ENCODE measurements at places on chromosomes 3 and 15.

DNA sequence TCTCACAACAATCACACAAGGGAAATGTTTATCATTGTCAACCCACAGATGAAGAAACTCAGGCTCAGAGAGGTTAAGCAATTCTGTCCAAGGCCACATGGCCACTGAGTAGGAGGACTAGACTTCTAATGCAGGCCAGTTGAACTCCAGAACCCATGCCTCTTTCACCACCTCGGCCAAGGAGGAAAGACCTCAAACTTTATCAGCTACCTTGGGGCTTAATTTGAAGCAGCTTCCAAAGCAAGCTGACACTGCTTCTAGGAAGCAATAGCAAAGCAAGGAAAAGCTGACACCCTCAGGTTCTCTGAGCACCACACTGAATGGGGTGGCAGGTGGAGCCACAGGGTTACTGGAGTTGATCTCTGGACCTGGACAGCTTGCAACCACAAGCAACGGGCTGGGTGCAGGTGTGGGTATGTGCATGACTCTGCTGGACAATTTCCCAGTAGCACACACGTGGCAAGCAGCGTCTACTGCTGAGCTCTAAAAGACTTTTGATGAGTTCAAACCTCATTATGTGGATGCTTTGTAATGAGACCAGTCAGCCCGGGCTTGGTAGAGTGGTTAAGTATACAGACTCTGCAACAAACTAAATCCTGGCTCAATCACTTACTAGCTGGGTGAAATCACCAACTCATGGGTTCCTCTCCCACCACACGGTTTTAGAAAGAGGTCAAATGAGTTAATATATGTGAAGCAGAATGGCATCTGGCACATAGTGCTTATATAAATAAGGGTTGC is 23.1 kb downstream of the CCNL1 start:
- DNase-seq: peak; percentile 39

- no peak for DNase-seq
Observed at GRCh38 chr3:134795746-134796280, 753 bp downstream of the EPHB1 start.

GRCh38 chr3:183359036-183359435 is 69.4 kb downstream of the MCF2L2 start:
- no peak for DNase-seq

DNA sequence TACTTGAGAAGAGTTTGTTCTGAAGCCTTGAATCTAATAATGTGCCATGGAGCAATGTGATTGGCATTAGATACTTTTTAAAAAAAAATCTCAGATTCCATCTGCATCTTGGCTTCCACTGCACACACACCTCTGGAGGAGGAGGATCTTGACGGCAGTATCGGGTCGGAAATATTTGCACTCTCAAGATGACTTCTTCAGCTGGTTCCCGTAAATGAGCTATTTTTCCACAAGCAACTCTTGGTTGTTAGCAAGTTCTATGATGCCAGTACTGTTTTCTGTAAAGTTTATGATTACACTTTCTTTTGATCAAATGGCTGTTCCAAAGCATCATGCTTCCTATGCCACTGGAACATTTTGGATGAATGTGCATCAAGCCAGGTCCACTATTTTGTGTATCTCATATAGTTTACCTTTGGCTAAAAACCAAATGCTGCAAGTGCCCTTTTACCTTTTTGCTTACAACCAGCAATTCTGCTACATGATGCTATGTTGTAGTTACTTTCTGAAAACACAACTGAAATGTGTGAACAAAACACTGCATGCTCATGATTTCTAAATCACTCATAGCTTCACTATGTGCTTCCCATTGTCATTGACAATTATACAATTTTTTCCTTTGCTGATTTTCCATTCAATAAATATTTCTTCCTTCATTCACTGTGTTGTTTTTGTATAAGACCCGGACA is 43.8 kb downstream of the CCR3 start:
- no peak for DNase-seq

GRCh38 chr15:65583701-65584100 is 27.2 kb downstream of the INTS14 start:
- DNase-seq: peak; percentile 84

- no peak for DNase-seq
Observed at GRCh38 chr15:52682781-52683180, 3.6 kb upstream of the ATOSA start.

- no peak for DNase-seq
Observed at GRCh38 chr3:99625237-99625622, 13.2 kb upstream of the COL8A1 start.

GRCh38 chr3:97138914-97139541 is 324.6 kb downstream of the EPHA6 start:
- no peak for DNase-seq

DNA sequence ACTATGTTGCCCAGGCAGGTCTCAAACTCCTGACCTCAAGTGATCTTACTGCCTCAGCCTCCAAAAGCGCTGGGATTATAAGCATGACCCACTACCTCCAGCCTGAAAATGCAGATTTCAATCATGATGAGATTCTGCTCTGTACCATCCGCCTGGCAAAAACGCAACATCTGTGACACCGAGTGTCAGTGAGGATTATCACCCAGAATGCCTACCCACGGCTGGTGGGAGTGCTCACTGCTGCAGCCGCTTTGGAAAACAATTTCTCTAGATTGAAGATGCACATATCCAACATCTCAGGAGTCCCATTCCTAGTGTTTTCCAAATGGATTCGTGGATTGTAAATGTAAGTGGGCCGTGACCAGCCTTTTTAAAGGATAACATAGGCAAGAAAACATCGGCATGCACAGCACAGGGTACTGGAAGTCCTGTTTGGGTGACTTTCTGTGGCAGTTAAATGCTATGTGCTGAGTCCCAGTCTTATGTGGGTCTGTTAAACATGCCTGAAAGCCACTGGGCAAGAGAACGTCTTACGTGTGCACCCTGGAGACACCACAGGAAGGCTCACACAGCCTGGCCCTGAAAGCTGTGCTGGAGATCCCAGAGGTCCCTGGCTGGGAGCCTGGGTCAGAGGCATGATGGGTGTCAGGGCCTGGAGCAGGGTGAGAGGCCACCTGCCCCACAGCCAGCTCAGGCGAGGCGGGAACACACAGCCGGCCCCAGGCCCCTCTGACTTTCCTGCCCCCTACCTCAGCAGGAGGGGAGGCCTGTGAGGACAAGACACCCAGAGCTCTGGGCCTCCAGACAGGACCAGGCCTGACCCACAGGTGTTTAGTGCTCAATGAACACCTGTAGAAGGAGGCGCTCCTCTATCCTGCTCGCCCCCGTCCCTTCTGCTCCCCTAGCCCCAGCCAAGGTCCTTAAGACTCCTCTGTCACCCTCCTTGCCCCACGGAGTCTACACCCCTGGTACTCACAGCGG is 918 bp downstream of the PRSS50 start:
- DNase-seq: peak; percentile 37

DNA sequence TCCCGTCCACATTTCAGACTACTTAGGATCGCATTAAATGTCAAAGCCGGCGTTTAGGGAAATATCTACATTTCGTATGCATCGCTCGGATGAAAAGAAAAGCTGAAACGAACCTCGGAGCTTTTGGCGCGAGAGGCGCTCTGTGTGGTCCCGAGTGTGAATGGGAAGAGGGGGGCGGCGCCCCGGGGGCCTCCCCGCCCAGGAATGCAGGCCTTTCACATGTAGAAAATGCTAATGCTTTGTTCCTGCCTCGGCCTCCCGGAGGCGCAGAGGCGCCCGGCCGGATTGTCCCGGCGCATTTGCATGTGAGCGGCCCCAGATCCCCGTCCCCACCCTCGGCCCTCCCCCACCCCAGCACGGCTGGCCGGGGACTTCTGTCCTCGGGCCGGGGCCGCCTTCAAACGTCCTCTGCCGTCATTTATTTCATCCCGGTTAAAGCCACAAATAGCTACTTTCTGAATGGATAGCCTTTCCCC is 37.0 kb upstream of the TRIM71 start:
- DNase-seq: no peak

DNA sequence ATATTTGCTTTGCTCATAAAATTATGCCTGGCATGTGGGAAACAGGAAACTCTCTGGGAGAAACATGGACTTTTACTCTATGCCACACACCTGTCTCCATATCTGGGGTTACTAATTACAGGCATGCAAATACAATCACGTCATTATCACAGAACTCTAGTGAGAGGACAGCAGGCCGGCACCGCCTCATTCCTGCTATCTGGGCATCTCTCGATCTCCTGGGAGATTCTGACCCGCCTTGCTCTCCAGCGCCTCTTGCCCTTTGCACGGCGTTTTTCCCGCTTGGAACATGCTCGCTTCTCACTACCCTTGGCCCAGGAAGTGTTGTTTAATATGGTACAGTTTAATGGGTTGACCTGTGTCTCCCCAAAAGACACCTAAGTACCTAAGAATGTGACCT is 45.4 kb upstream of the PARL start:
- no peak for DNase-seq

- DNase-seq: peak; percentile 96
Observed at GRCh38 chr3:113745756-113746547, at the start of gene NAA50. Gene NAA50 (minus strand): TSS chr3:113746249. CDS start chr3:113745949, 300 bp downstream.

- no peak for DNase-seq
Observed at GRCh38 chr15:63482874-63483323, 21.5 kb upstream of the USP3 start.

- DNase-seq: no peak
Observed at GRCh38 chr3:69033470-69033869, 18.7 kb downstream of the TMF1 start.

DNA sequence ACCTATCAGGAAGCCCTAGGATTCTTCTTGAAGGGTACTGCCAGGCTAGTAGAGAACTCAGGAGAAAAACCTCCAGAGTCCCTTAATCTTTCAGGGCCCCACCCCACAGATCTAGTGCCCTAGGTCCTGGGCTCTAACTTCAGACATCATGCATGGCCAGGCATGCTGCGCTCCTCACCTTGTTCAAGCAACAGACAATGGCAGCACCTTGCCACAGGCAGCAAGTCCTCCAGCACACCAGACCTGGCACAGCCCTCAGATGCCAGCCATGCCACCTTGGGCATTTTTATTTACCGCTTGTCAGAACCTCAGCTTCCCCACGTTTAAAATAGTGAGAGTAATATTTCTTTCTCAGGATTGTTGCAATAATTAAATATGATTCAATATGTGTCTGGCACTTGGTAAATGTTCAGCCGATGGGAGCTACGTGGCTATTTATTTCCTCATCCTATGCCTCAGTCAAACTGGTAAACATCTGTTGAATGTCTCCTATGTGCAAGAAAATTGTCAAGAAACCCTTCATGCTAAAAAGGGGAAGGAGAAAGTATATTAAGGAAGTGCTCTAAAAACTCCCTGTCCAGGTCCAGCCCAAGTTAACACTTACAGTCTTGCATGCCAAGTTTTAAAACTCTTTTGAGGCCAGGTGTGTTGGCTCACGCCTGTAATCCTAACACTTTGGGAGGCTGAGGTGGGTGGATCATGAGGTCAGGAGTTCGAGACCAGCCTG is 14.5 kb upstream of the CCR1 start:
- DNase-seq: no peak

- DNase-seq: no peak
Observed at GRCh38 chr3:119497820-119498185, 544 bp upstream of the TIMMDC1 start.

DNA sequence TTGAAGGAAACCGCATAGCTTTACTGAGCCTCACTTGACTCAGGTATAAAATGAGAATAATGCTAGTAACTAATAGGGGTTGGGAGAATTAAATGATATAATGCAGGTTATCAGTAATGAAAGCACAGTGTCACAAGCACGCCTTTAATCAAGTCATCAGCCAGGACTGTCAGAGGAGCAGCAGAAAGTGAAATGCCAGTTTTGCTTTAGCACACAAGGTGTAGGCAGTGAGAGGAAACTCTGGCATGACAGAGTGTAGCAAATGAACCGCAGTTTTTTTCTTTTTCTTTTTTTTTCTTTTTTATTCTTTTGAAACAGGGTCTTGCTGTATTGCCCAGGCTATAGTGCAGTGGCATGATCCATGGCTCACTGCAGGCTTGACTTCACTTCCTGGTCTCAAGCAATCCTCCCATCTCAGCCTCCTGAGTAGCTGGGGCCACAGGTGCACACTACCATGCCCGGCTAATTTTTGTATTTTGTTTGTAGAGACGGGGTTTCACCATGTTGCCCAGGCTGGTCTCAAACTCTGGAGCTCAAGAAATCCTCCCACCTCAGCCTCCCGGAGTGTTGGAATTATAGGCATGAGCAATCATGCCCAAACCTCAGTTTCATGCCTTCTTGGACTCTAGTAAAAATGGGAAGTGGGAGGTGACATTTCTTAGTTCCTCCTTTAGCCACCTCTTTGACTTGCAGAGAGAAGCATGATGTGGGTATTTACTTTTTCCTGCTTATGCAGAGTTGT is 9.7 kb upstream of the SCAANT1 start:
- no peak for DNase-seq

DNA sequence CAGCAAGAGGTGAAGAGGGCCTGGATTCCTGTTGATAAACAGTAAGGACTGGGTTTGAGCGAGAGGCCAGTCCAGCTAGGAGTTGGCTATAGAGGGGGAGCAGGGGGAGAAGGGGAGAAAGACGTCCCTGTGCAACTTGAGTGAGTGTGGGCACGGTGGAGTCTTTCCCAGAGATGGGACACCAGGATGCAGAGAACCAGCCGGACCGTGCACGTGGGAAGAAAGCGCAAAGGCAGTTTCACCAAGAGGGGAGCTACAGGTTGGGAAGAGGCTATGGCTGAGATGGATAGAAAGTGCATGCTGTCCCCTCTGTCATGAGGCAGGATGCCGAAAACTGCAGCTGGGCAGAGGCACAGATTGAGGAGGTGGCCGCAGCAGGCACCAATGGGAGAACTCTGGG is 96.0 kb upstream of the TLE3 start:
- no peak for DNase-seq

DNA sequence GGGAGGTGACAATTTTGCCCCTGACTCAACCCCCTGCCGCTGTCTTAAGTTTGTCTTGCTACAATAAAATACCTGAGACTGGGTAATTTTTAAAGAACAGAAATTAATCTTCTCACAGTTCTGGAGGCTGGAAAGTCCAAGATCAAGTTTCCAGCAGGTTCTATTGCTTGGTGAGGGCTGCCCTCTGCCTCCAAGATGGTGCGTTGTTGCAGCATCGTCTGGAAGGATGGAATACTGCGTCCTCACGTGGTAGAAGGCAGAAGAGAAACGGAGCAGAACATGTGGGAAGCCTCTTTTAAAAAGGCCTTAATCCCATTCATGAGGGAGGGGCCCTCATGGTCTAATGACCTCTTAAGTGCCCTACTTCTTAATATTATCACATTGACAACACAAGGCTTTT is 87.3 kb upstream of the SNTN start:
- no peak for DNase-seq

GRCh38 chr3:35422836-35423601 is 216.3 kb upstream of the ARPP21 start:
- DNase-seq: no peak

DNA sequence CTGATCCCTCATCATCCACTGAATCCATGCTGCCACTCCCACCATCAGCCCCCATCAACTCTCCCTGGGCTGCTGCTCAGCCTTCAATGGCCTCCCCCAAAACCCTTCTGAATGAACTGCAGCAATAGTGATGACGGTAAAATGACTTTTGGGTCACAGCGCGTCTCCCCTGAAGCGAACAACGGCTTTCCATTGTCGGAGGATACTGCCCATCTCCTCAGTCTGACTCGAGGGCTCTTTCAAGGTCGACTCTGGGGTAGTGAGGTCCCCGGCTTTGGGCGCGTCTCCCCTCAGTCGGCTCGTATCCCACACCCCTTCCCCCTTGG is 57.2 kb upstream of the ZBTB38 start:
- DNase-seq: no peak

- DNase-seq: no peak
Observed at GRCh38 chr3:95407709-95408463, 1345.0 kb downstream of the NSUN3 start.
